ENCODE measurements at places on chromosomes 12 and 14. TPM values are rescaled to one million over a fixed set of nuclear protein-coding genes. Genes with fewer than 3 reads are reported as not detected.

The PLEKHH1 gene
- total RNA-seq: 0.95 TPM

The E2F7 gene
- total RNA-seq: 26.1 TPM

The DYRK2 gene
- 29.4 TPM for total RNA-seq

The LARP4 gene
- total RNA-seq: 55.8 TPM

The ZNF268 gene
- 16.6 TPM for total RNA-seq

DNA sequence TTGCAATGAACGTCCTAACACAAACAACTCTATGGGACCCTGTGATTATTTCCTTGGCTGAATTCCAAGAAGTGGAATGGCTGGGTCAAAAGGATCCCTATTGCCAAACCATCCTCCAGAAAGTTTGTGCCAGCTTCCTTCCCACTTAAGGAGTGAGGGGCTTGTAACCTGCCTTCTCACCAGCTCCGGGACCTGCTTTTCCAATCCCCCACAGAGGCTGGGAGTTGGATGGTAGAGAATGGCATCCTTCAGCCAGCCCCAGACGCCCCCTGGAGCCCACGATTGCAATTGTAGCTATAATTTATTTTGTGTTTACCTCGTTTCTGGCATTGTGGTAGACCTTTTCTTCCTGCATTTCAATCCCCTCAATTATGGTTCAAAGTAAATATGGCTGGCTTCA lies 9.7 kb upstream of the ZDHHC22 start:
- DNase-seq: no peak

DNA sequence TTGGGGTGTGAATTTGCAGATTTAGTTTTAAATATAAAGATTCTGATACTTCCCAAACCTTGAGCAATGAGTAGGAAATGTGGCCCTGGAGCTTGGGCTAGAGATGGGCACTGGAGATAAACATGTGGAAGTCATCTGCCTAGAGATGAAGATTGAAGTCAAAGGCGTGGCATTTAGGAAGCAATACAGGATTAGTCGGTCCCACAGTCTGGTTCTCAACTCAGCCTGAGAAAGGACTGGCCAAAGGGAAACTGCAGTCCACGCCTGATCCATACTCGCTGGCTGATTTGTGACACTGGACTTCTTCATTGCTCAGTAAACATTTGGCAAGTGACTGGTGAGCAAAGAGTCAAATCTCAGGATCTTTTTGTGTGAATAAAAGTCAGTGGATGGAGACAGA lies 268.2 kb upstream of the ATP2B1 start:
- DNase-seq: no peak

DNA sequence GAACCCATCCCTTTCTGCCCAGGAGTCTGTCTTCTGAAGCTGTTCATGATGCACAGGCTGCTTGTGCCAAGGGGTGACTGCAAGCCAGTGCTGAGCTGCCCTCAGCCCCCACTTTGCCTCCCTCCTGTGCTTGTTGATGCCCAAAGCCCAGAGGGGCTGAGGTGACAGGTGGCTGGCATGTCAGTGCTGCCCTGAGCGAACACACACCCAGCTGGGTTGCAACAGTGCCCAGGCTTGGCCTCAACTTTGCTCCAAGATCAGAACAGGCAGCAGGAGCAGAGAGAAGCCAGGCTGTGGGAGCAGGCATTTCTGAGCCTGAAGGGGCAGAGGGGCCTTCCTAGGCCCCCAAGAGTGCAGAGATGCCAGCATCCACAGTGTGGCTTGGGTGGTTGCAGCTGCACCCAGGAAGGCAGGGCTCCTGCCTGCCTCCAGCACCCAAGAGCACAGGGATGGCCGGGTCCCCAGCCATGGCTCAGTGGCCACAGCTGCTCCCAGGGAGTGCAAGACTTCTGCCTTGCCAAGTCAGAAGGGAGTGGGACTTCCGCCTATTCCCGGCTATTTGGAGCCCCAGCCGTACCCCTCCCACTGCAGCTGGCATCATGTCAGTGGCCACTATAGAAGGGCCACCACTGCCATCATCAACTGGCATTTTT lies 83.1 kb downstream of the SLC16A7 start:
- DNase-seq: no peak

- DNase-seq: no peak
Observed at GRCh38 chr14:60657456-60658210, 8.4 kb upstream of the SIX1 start.

DNA sequence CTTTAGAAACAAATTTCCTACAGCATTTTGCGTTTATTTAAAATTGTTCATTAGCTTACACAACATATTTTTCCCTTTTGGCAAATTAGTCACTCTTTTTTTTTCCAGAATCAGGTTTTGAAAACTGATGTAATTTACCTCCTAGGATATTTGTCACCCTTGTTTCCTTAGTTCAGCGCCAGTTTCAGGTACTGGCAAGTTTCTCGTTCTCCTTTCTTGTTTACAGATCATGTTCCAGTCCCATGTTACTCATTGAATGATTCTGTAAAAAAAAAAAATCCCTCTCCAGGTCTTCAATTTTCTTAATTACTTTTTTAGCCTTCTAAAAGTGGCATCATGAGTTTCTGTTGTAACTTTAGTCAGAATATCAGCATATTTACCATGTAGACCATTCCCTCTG lies 2.7 kb downstream of the PPP4R4 start:
- DNase-seq: no peak

DNA sequence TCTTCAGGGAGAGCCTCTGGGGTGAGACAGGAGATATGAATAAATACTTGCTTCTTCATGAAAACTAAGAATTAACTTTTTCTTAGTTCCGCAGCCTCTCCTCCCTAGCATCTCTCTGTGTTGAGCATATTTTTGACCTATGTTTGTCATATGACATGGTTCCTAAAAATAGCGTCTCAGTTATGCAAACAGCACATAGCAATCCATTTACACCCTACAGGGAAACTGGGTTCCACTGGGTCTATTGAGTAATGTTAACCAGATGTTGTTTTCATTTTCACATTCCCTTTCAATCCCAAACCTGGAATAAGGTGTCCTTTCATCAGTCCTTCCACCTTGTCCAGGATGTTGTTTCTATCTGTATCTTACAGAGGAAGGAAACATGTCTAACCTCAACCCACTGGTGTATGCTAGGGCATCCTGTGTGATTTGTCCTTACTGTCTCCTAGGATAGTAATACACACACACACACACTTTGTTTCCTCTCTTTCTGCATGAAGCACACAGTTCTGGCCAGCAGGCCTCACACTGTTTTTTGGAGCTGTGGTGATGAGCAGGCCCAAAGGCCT lies 1543.5 kb downstream of the AACS start:
- no peak for DNase-seq

DNA sequence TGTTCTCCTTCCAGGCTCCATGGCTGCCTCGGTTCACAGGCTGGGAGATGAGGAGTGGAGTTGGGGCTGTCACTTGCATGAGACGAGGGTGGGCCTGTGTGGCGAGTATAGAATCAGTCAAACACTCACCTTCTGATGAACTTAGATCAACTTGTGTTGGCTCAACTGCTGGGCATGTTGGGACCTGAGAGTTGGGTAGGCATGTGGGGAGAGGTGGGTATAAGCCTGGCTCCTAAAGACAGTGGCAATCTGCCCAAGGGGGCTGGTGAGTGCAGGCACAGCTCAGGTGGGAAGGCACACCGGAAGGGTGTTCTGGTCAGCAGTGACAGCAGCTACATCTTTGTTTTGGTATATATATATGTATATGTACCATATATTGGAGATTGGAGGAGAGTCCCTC lies 30.1 kb upstream of the TDRD9 start:
- no peak for DNase-seq

- no peak for DNase-seq
Observed at GRCh38 chr12:13404111-13404628, 207.6 kb downstream of the EMP1 start.

- no peak for DNase-seq
Observed at GRCh38 chr12:53600490-53601295, 25.5 kb downstream of the ATF7 start.

DNA sequence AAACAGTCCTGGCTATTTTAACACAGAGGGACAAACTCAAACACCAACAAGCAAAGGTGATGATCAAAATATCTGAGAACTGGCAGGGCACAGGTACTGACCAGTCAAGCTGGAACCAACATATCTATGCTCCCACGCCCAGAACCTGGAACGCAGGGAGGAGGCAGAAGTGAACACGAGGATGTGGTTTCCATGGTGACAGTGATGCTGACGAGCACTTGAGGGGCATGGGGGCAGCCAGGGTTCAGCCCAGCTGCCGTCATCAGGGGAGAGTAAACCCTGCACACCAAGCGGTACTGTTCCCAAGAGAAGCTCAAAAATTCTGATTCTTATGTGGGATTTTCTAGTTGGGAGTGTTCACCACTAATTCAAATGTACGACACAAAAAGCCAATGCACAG lies 113.6 kb upstream of the SFSWAP start:
- DNase-seq: no peak

- DNase-seq: no peak
Observed at GRCh38 chr14:21320913-21321312, 41.0 kb downstream of the RPGRIP1 start.

GRCh38 chr14:67251573-67252226 lies 10.5 kb downstream of the PALS1 start:
- no peak for DNase-seq

GRCh38 chr14:34324363-34324795 lies 137.7 kb downstream of the SPTSSA start:
- no peak for DNase-seq

DNA sequence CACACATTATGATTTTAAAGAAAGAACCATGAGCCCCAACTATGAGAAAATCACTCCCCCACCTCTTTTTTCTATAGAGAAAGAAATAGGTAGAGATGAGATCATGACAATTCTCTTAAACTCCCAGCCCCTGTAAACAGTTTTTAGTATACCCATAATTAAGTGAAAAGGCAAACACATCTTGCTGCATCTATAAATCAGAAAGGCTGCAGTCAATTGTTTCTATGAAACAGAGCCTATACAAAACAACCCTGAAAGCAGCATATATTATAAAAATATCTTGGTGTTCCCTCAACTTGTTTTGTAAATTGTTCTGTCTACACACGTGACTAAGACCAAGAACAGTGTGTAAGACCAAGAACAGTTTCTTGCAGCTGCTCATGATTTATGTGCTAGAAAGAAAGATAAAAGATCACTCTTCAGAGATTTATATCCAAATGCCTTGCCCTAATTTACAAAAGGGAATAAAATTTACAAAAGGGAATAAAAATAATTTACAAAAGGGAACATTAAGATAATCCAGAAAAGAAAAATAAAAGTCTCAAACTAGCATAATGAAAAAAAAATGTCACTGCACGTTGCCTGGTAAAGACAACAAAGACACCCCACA lies 4.8 kb downstream of the KITLG start:
- DNase-seq: no peak

GRCh38 chr14:69664865-69665526 lies 53.6 kb downstream of the SUSD6 start:
- no peak for DNase-seq
